ENCODE measurements at places on chromosomes 13 and 19.

GRCh38 chr19:27759896-27760295 lies 1453.1 kb downstream of the UQCRFS1 start:
- no peak for DNase-seq

GRCh38 chr19:6376512-6377190 lies 918 bp upstream of the PSPN start:
- no peak for DNase-seq

DNA sequence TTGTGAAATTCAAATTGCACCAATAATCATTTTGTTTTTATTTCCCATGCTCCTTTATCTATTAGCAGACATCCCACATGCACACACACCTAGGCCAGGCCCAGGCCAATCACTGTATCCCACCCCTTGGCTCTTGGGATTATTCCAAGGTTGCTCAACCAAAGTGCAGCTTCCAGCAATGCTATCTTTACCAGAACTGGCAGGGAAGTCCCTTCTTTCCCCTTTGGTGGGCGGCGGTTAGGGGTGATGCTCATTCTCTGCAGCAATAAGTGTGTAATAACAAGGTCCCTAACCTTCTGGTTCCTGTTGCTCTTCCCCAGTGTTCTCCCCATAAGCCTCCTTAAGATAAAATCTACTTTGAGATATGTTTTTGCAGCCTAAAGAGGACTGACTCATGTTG lies 18.3 kb upstream of the KCTD12 start:
- DNase-seq: no peak

- DNase-seq: peak; percentile 94
These were observed 63.6 kb downstream of the ZNF429 start for GRCh38 chr19:21568816-21569493.

DNA sequence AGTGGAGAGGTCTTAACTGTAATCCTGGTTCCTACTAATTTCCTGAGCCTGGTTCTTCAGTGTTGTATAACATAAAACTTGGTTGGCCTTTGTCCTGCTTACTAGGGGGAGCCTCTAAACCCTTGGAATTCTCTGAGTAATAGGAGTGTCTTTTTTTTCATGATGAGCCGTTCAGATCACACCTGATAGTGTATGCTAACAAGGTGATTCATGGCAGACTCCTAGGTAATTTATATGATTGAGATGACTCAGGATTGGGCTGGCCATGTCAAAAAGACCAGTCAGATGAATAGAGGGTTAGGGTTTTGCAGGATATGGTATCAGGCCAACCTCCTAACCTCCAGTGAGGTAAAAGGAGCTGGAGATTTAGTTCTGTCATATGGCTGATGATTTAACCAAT lies 135.8 kb upstream of the KLF12 start:
- no peak for DNase-seq

GRCh38 chr19:19610376-19611202 lies 7.9 kb downstream of the PBX4 start:
- no peak for DNase-seq

DNA sequence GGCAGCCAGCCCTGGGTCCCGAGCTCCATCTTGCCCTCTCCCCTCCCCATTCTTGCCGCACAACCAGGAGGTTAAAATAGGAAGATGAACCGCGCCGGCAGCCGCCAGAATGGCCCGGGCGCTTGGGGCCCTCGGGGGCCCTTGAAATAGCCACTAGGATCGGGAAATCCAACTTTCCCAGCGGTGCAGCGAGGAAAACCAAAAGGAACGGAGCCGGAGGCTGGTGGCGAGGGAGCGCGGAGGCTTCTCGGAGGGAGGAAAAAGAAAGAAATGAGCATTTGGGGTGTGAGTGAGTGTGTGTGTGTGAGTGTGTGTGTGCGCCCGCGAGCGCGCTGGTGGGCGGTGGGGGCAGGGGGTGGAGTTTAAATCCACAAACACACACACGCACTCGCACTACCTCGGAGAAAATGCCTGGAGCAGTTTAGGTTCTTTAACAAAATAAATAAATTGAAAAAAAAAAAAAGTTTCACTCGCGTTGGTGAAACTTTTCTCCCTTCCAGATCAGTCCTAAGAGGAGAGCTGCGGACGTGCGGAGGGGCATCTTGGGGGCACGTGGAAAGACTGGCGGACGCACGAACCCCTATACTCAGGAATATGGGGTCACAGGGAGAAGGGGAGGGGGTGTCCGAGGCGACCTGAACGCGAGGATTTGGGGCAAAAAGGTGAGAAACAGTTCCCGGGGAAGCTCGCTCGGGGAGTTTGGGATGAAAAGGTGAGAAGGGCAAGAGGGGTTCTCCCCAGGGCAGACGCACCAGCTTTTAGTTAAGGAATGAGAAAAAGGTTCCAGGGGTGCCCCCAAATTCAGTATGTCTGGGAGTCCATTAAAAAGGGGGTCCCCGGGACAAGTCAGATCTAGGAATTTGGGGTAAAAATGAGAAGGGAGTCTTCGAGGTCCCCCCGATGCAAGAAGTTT lies 1.3 kb downstream of the RFX2 start:
- DNase-seq: peak; percentile 83

DNA sequence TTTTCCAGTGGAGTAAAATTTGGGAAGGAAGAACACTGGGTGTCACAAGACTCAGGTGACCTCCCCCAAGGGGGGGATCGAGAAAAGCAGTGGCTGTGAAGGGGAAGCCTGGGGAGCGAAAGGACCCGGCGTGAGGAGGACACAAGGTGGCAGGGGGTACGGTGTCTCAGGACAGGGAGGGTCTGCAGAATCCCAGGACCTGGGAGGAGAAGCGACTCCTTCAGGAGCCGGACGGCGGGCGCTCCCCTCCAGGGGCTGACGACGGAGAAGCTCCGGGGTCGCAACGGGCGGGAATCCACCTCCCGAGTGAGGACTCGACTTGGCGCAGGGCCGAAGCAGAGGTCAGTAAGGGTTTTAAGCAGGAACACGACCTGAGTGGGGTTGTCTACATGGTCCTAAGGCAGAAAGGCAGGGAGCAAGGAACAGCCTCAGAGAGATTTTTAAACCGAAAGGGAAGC lies 529 bp downstream of the ZNF836 start:
- DNase-seq: peak; percentile 67

DNA sequence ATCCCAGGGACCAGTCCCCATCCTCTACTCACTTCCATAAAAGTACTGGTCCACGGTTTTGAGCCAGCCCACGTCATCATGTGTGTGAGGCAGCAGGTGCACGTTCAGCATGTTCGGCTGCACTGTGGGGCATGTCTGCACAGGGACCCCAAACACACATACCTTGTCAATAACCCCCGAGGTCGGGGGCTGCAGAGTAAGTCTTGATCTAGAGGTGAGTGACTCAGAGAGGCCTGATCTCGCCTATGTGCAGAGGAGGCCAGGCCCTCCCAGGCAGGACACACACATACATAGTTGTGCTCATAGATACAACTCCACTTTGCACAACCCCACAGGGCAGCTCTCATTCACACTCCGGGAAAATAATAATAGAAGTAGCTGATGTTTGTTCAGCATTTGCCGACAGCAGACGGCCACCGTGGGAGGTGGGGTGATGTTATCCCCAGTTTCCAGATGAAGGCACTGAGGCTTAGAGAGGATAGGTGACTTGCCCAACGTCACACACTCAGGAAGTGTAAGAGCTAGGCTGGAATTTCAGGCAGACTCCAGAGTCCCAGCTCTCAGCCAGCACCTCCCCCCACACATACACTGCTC lies 774 bp downstream of the MAN2B1 start:
- DNase-seq: no peak

GRCh38 chr19:15935167-15935702 lies 906 bp upstream of the CYP4F11 start:
- DNase-seq: no peak

GRCh38 chr19:5681391-5682106 lies 722 bp downstream of the HSD11B1L start:
- no peak for DNase-seq

DNA sequence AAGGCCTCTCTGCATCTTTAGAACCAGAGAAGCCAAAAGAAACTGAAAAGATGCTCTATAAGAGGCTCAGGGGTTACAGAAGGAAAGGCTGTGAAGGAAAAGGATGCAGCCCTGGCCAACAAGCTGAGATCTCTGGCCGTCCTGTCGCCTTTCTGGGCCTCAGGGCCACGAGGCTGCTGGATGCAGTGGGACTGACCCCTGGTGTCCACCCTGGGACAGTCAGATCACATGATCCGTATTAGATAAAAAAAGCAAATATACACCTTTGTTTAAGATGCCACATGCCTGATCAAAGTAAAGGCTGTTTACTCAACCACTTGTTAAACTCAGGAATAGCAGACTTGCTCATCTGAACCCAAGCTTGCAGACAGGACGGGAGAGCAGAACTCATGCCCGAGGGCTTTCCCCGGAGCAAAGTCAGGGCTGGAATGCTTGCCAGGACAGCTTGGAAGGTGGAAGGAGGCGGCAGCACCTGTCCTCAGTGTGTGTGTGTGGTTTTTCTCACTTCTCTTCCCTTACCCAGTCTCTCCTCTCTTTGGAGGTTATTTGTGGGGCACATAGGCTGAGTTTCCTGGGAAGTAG lies 206.5 kb upstream of the TSHZ3 start:
- DNase-seq: no peak

DNA sequence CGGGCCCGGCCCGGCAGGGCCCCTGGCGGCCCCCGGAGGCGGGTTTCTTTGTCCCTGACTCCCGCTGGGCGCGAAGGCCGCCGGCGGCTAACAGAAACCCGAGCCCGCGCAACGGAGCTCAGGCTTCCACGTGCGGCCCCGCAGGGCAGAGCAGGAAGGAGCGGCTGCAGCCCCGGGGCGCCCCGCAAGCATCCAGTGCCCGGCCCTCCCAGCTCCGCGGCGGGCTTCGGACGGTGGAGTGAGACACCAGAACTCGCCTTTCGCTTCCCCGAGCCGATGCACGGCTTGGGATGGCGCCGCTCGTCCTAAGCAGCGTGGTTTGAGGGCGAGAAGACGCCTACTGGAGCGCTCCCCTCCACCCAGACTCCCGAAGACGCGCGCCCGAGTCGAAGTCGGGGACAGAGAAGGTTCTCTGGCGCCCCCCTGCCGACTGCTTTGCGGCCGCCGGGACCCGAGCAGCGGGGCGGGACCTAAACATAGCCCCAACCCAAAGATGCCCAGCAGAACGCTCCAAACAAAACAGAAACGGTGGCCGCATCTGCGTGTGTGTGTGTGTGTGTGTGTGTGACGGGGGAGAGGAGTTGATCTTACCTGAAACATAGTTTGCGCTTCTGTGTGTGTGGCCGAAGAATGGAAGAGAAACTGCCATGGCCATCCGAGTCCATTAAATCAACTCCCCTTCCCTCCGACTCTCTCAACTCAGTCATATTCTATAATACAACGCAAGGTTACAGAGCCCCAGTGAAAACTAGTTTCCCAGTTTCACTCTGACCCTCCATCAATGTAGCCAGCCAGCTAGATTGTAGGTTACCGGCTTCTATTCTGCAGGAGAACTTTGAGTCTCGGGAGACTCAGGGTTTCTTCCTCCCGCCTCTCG lies 629 bp upstream of the FGF9 start:
- DNase-seq: peak; percentile 74

DNA sequence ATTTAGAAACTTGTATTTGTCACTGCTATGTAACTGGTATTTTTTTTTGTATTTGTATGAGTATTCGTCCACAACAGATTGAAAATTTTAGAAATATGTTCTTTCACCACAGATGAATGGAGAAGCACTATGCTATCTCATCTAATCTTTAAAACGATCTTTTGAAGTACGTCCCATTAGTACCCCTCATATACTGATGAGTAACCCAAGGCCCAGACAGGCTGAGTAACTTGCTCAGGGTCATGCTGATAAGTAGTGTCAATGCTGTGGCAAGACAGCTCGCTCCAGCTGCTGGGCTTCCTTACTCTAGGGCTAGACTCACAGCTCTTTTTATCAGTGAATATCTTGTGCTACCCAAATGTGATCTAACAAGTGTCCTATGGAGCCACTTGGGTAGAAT lies 154.2 kb downstream of the SUCLA2 start:
- DNase-seq: no peak

- no peak for DNase-seq
These were observed 206.3 kb downstream of the RAP2A start for GRCh38 chr13:97640268-97640667.

DNA sequence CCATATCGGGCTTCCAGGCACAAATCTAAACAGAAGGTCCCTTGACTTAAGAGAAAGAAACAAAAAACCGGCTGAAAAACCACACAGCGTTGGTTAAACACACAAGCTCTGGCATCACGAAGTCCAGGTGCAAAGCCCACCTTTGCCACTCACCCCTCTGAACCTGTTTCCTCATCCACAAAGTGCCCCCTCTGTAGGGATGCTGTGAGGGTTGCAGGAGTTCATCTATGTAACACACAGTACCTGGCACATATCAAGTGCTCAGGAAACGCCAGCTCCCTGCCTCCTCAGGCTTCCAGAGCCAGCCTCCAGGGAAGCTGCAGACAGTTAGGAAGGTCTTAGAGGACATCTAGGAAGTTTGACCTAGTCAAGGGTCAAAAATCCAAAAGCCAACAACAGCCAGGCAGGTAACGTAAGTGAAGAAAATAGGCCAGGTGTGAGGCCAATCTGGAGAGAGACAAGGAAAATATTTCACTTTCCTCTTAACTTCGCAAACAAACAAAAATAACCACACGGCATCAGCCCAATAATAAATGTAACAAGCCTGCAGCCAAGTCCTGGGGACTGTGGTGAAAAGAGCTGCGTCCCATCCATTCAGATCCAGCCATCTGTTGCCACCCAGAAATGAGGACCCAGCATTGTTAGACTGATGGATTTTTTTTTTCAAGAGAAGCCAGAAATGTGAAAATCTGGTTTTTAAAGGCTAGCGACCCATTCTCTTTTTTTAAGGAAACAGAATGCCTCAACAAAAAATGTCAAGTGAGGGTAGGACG lies 10.0 kb downstream of the KDELR1 start:
- no peak for DNase-seq

GRCh38 chr13:47092202-47092601 lies 195.3 kb upstream of the HTR2A start:
- DNase-seq: no peak

DNA sequence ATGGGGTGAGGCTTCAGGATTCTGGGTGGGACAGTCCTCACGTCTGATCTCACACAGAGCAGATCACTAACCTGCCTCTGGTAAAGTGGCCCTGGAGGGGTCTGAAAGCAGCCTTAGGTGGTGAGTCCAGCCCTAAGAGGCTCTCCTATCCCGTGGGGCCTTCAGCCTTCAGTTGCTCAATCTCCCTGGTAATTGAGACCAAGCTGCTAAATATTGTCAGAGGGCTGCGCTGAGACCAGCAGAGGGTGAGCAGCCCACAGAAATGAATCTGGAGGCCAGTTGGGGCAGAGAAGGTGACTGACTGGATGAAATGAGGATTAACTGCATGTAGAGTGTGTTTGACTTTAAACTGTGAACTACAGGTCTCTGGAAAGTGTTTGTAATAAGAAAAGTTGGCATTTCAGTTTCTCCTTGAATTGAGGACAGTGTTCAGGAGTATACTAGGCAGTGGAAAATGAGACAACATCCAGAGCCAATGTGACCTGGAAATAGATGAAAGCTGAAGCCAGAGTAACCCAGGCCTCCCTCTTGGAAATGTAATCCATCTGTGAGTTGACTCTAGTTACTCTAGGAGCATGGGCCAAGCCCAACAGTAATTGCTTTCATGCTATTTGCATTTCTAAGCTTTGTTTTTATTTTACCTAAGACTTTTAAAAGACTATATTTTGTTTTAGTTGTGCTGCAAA lies 14.3 kb upstream of the HSPH1 start:
- no peak for DNase-seq

All from sciatic nerve (tissue), 2 donors.